ENCODE measurements at places on chromosomes 12 and 14. TPM values are rescaled to one million over a fixed set of nuclear protein-coding genes. Genes with fewer than 3 reads are reported as not detected.

TMEM19 gene
- total RNA-seq, result 18.9 TPM

JPH4 gene
- 0.15 TPM for total RNA-seq

TMEM229B gene
- total RNA-seq, result 0.71 TPM

CLEC4C gene
- not detected for total RNA-seq

GUCY2C gene
- total RNA-seq, result not detected

KRT3 gene
- total RNA-seq, result not detected

PZP gene
- not detected for total RNA-seq

PKP2 gene
- 21.5 TPM for total RNA-seq

GRCh38 chr14:104436741-104437701, 142.5 kb upstream of the C14orf180 start:
- no peak for DNase-seq

DNA sequence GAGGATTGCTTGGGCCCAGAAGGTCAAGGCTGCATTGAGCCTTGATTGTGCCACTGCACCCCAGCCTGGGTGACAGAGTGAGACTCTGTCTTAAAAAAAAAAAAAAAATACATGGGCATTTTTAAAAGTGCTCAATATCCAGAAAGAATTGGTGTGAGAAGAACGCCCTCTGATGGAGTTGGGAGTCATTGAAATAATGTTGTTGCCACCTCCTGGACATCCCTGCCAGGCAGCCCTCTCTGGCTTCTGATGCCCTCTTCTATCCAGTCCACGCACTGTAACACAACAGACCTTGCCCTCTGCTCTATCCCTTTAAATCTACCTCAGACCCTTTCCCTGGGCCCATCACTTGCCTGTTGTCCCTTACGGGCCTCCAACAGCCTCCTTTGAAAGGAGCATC, 4.9 kb downstream of the PTGDR start:
- DNase-seq, result peak; percentile 29

- DNase-seq, result no peak
These were observed 10.6 kb upstream of the VWF start for GRCh38 chr12:6135071-6135470.

DNA sequence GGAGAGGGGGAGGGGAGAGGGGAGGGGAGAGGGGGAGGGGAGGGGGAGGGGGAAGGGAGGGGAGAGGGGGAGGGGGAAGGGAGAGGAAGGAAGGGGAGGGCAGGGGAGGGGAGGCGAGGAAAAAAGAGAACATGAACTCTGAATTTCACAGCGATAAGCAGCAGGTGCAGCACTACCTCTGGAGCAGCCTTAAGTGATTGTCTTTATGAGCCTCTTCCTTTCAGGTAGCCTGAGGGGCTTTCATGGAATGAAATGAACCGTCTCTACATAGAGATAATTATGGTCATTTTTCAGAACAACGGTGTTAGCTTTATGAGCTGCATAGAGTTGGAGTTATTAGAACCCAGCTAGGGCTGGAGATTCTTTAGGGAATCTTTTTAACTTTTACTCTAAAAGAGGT, 18.1 kb upstream of the PTCSC3 start:
- no peak for DNase-seq

GRCh38 chr12:31316891-31317290, 9.1 kb downstream of the SINHCAF start:
- no peak for DNase-seq

Data from HCT116 (cell line).